Stimulated activated naive CD4-positive, alpha-beta T cell (primary cell): ENCODE measurements at places on chromosomes 2 and 18.

DNA sequence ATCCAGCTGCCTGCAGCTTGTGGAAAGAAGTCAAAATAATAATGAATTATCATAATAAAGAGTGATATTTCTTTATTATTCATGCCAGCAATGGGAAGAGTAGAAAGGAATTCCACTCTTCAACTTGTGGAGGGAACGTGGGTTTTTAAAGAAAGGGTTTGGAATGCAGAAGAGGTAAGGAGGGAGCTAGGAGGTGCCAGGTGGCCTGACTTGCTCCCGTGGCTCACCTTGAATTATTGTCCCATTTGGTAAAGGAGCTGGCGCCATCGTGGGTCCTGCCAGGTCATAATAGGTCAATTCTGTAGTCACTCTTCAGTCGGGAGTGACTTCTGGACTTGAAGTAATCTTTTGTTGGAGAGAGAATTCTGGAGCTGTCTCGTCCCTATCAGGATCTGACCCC lies 95.2 kb upstream of the BARD1 start:
- no peak for DNase-seq

GRCh38 chr2:65018141-65018582 lies 29.0 kb downstream of the SLC1A4 start:
- no peak for DNase-seq

- DNase-seq, result no peak
Observed at GRCh38 chr2:127068351-127068741, 38.6 kb downstream of the BIN1 start.

GRCh38 chr2:60499651-60500265 lies 53.7 kb downstream of the BCL11A start:
- no peak for DNase-seq

- DNase-seq, result no peak
Observed at GRCh38 chr2:105166688-105167087, 74.9 kb upstream of the GPR45 start.

- no peak for DNase-seq
Observed at GRCh38 chr18:26135548-26135947, 1.9 kb downstream of the PSMA8 start.

DNA sequence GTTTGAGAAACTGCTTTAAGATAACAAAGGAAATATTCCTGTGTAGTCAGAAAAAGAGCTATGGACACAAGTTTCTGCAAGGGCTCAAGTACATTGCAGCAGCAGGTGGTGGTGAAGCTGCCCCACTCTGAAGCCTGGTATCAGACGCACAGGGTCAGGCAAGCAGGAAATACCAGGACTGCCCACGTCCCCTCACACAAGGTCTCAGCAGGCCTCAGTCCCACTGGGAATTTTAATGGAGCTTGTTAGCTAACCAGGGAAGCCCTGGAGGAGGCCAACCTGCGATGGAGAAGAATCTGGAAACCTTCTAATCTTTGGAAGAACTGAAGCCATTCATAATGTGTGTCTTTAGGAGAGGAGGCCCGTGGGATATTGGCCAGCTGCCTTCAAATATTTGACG lies 168.3 kb downstream of the UXS1 start:
- no peak for DNase-seq

DNA sequence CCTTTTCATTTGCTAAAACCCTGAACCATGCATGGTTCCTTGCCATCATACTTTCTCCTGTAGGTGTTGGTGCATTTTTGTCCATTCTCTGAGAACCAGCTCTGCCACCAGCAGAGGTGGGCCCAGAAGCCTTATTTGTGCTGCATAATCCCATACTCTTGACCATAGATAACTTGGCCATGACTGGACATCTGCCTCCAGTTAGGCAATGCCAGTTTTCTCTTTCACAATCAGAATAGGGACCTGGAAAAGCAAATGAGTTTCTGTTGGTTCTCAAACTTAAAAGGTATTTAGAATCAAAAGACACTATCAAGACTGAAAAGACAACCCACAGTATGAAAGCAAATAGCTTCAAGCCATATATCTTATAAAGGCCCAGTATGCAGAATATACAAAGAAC lies 167.3 kb downstream of the MAIP1 start:
- no peak for DNase-seq

GRCh38 chr18:68727506-68727905 lies 12.6 kb upstream of the TMX3 start:
- DNase-seq, result no peak

- no peak for DNase-seq
Observed at GRCh38 chr2:133456971-133457370, 111.3 kb downstream of the NCKAP5 start.

DNA sequence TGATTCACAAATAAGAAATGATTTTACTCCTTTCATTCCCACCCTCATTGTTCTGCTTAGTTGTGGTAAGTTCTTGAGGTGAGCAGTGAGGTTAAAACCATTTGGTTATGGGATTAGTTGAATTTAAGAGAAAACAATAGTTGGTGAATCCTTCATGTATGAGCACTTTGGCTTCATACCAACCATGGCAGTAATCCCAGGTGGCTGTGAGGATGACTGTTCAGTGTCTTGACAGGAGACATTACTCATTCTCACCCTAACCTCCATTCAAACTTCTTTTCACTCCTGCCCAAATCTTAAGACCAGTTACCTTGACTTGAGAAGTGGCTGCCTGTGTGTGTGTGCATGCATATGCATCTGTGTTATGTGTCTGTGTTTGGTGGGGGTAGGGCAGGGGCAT lies 143.1 kb downstream of the SETBP1 start:
- DNase-seq, result no peak

DNA sequence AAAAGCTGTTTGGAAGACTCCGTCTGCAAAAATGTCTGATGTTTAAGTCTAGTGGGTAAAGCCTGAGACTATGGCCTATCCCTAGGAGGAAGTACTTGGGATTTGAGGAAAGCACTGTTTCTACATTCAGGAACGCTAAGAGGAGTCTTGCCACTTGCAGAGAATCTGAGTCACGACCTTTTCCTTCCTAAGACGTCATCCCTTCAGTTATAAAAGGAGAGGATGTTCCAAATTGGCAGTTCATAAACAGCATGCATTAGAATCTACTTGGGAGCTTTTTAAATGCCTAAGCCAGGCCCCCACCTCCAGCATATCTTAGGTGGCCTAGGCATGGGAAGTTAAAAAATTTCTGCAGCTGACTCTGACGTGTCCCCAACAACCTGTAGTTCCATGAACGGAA lies 125.9 kb downstream of the TTC32 start:
- DNase-seq, result no peak
